Neural crest cell (in vitro differentiated cells): ENCODE measurements at places on chromosomes 16 and 17.

DNA sequence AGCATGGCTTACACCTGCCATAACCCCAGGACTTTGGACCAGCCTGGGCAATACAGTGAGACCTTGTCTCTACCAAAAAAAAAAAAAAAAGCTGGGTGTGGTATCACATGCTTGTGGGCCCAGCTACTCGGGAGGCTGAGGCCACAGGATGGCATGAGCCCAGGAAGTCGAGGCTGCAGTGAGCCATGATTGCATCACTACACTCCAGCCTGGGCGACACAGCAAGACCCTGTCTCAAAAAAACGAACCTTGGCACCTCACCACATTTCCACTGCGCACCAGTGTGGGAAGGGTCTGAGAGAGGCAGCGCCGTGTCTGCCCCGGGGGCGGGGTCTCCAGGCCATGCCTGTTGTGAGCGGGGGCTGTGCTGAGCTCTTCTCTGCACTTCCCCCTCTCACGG lies 6.3 kb downstream of the ACSF3 start:
- H3K36me3 ChIP-seq: no peaks in the 10 kb centered on the region
- DNase-seq: no peak
- peaks cover 33% of the 10 kb centered on the region for H3K4me1 ChIP-seq
- H3K27ac ChIP-seq: no peak overlapping the region
- H3K4me3 ChIP-seq: no peak overlapping the region

DNA sequence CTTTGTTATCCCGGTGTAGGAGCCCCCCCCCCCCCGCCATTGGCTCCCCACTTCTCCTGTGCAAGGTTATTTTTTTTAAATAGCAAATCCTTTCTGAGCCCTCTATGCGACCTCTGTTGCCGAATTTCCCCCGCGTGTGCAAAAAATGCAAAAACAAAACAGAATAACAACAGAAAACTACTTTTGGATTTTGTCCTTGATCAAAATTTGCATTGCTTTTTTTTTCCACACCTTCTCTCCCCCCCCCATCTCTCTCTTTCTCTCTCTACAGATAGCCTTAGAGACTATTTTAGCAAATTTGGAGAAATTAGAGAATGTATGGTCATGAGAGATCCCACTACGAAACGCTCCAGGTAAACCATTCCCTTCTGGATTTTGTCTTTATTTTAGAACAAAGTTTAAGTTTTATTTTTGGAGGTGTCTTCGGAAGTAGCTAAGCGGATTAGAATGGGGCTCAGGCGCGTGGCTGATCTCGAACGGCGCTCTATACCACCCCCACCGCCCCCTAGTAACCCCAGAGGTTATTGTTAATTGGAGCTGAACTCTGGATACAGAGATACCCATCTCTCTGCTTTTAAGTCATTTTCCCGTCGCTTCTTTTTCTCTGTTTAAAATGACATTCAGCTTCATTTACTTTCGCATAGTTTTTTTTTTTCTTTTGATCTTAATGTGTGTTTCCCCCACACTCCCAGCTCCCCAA lies 1.0 kb downstream of the MSI2 start:
- H3K4me3 ChIP-seq: peak overlapping the region; percentile 94
- peaks cover 73% of the 10 kb centered on the region for H3K4me1 ChIP-seq
- H3K27me3 ChIP-seq: no peaks in the 10 kb centered on the region
- H3K27ac ChIP-seq: peak overlapping the region; percentile 51
- no peak for DNase-seq

GRCh38 chr16:68113059-68113761 lies 28.0 kb downstream of the NFATC3 start:
- DNase-seq: no peak
- H3K27me3 ChIP-seq: no peaks in the 10 kb centered on the region
- H3K4me1 ChIP-seq: peaks cover 20% of the 10 kb centered on the region

DNA sequence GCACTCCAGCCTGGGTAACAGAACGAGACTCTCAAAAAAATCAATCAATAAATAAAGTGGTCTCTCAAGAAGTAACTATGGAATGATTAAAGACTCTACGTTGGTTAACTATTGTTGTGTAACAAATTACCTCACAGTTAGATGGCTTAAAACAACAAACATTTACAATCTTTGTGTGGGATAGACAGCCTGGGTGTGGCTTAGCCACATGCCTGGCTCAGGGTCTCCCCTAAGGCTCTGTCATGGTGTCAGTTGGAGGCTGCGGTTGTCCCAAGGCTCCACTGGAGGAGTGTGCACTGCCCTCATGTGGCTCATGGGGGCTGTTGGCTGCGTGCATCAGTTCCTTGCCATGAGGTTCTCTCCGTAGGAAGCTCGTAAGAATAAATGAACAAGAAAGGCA lies 294.5 kb downstream of the SNX29 start:
- no peak overlapping the region for H3K4me3 ChIP-seq
- no peaks in the 10 kb centered on the region for H3K4me1 ChIP-seq
- no peak overlapping the region for H3K27ac ChIP-seq
- peak; percentile 18 for DNase-seq
- H3K36me3 ChIP-seq: no peaks in the 10 kb centered on the region
- peaks cover 5% of the 10 kb centered on the region for H3K27me3 ChIP-seq

GRCh38 chr17:56142781-56143180 lies 10.5 kb upstream of the ANKFN1 start:
- H3K36me3 ChIP-seq: no peaks in the 10 kb centered on the region
- no peak overlapping the region for H3K27ac ChIP-seq
- H3K4me3 ChIP-seq: no peak overlapping the region
- peaks cover 6% of the 10 kb centered on the region for H3K4me1 ChIP-seq

DNA sequence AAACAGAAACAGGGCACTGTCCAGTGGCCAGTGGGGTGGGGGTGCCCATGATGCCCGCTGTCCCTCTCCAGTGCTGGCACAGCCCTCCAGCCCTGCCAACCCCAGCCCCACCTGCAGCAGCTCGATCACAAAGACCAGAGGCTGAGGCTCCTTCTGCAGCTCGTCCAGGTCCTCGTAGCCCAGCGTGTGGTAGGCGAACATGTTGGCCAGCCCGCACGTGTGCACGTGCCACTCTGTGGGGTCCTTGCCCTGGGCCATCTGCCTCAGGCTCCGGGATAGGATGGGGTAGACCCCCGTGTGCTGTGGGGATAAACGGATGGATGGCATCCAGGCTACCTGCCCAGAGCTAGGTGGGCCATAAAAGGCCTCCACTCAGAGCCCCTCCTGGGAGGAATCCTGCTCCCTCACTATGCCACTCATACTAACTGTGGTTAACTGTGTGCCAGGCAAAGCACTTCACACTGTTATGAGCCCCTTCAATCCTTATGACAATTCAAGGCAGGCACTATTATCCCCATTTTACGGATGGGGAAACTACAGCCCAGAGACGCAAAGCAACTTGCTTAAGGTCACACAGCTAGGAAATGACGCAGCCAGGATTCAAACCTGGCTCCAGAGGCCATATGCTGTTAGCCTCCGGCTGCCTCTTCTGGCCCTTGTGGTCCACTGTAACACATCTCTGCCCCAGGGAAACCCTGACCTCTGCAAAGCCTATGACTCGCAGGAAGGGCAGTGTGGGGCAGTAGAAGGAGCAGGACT lies 6.5 kb downstream of the AIPL1 start:
- no peak overlapping the region for H3K4me3 ChIP-seq
- no peak for DNase-seq
- no peak overlapping the region for H3K27ac ChIP-seq
- peaks cover 10% of the 10 kb centered on the region for H3K4me1 ChIP-seq
- H3K27me3 ChIP-seq: no peaks in the 10 kb centered on the region
- peaks cover 6% of the 10 kb centered on the region for H3K36me3 ChIP-seq

DNA sequence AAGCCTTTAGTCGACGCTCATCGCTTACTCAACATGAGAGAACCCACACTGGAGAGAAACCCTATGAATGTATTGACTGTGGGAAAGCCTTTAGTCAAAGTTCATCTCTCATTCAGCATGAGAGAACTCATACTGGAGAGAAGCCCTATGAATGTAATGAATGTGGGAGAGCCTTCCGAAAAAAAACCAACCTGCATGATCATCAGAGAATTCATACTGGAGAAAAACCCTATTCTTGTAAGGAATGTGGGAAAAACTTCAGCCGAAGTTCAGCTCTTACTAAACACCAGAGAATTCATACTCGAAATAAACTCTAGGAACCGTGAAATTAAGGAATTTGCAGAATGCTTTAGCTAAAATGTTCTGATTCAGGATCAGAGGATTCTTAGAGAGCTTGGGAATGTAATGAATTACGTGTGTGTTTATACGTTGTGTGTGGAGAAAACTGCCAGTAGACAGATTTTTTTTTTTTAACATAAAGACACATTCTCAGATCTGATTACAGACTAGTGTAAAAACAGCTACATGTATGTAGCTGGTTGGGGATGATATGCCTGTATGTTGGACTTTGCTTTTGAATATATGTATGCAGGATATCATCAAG lies 25.4 kb downstream of the ZFP90 start:
- DNase-seq: no peak
- H3K27ac ChIP-seq: no peak overlapping the region
- peaks cover 87% of the 10 kb centered on the region for H3K36me3 ChIP-seq
- H3K4me1 ChIP-seq: no peaks in the 10 kb centered on the region
- H3K4me3 ChIP-seq: peak overlapping the region; percentile 14

- DNase-seq: no peak
- no peak overlapping the region for H3K4me3 ChIP-seq
- H3K27ac ChIP-seq: no peak overlapping the region
- H3K4me1 ChIP-seq: peaks cover 10% of the 10 kb centered on the region
Measured at GRCh38 chr17:43616852-43617251, 44.9 kb downstream of the MEOX1 start.

DNA sequence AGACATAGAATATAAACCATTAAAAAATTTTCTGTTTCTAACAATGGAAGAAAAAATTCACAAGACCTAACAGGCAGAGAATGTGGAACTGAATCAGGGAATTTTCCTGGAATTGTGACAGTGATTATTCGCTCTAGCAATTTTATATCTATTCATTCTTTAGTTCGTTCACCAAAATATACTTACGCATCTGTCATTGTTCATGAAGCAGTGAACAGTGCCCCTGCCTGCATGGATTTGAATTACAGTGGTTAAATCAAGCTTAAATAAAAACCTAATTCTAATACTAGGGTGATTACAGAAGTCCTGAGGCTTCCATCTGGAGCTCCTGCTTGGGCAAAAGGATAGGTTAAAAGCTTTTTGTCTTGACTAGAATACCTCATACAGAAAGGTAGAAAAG lies 48.6 kb downstream of the ABCA8 start:
- H3K36me3 ChIP-seq: peaks cover 8% of the 10 kb centered on the region
- no peak overlapping the region for H3K4me3 ChIP-seq
- H3K27ac ChIP-seq: no peak overlapping the region

DNA sequence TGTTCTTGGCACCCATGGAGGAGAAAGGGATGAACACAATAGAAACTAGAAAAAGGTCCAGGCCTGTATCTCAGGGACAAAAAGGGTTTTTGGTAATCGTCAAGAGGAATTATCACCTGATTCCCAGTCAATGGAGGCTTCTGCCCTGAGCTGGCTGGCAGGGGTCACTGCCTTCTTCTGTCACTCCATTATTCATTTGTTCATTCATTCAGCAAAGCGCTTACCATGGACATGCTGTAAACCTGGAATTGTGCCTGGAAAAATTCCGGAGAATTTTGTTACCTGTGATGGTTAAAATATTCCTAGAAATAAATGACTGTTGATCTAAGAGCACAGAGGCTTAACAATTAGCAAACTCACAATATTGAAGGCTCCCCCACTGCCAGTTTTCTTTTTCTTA lies 212.3 kb downstream of the SHISA9 start:
- no peak overlapping the region for H3K27ac ChIP-seq
- H3K4me3 ChIP-seq: no peak overlapping the region
- H3K4me1 ChIP-seq: peaks cover 33% of the 10 kb centered on the region
- DNase-seq: no peak
- H3K36me3 ChIP-seq: no peaks in the 10 kb centered on the region

GRCh38 chr17:47968836-47969235 lies 2.1 kb upstream of the CDK5RAP3 start:
- no peak overlapping the region for H3K27ac ChIP-seq
- DNase-seq: no peak
- peaks cover 35% of the 10 kb centered on the region for H3K4me1 ChIP-seq
- H3K27me3 ChIP-seq: no peaks in the 10 kb centered on the region
- no peak overlapping the region for H3K4me3 ChIP-seq

DNA sequence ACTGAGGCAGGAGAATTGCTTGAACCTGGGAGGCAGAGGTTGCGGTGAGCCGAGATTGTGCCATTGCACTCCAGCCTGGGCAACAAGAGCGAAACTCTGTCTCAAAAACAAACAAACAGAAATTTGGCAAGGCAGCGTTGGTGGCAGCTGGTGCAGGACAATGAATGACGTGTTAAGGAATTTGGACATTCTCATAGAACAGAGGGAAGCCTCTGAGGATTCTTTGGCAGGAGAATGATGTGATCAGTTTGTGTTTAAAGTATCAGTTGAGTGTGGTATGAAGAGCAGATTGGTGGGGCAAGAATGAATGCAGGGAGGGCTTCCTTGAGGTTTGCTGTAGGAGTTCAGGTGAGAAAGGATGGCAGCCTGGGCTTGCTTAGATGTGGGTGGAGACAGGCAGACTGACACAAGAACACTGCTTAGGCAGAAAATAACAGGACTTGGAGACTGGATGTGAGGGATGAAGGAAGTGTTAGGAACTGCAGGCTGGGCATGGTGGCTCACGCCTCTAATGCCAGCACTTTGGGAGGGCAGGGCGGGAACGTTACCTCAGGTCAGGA lies 4.8 kb downstream of the CYB5D2 start:
- no peaks in the 10 kb centered on the region for H3K36me3 ChIP-seq
- no peak for DNase-seq
- H3K27ac ChIP-seq: no peak overlapping the region
- H3K4me1 ChIP-seq: peaks cover 16% of the 10 kb centered on the region
- no peak overlapping the region for H3K4me3 ChIP-seq

DNA sequence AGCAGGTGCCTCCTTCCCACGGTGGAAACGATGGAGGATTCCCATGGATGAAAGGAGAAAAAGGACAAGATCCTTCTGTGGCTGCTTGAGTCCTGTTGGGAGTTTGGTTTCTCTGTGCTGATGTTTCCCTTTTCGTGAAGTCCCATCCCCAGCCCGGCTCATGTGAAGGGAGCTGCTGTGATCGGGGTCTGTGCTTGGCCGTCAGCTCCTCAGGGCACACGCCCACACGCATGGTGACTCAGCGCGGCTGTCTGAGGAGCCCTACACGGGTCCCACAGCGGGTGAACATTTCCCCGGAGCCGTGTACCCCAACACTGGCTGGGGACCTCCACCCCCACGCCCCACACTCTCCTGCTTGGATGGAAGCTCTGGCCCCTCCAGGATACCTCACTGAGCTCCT lies 44.5 kb upstream of the SSTR5 start:
- no peak for DNase-seq
- H3K36me3 ChIP-seq: no peaks in the 10 kb centered on the region
- no peak overlapping the region for H3K27ac ChIP-seq
- no peaks in the 10 kb centered on the region for H3K27me3 ChIP-seq

- no peaks in the 10 kb centered on the region for H3K27me3 ChIP-seq
- peaks cover 9% of the 10 kb centered on the region for H3K36me3 ChIP-seq
- H3K4me1 ChIP-seq: peaks cover 13% of the 10 kb centered on the region
- H3K27ac ChIP-seq: no peak overlapping the region
- H3K4me3 ChIP-seq: no peak overlapping the region
Measured at GRCh38 chr17:2241823-2242222, 61.8 kb downstream of the SMG6 start.

GRCh38 chr16:85610059-85610445 lies 3.1 kb upstream of the GSE1 start:
- no peaks in the 10 kb centered on the region for H3K36me3 ChIP-seq
- no peak for DNase-seq
- no peak overlapping the region for H3K27ac ChIP-seq
